Esophagus squamous epithelium (tissue), 5 donors: ENCODE measurements at places on chromosomes 16 and 17. TPM values are rescaled to one million over a fixed set of nuclear protein-coding genes. Genes with fewer than 3 reads are reported as not detected.

- peaks cover 31% of the 10 kb centered on the region for H3K27me3 ChIP-seq
- no peak for DNase-seq
- H3K27ac ChIP-seq: no peak overlapping the region
- H3K36me3 ChIP-seq: no peaks in the 10 kb centered on the region
- H3K4me1 ChIP-seq: peaks cover 17% of the 10 kb centered on the region
- no peak overlapping the region for H3K4me3 ChIP-seq
These were observed 2.9 kb upstream of the SYT17 start for GRCh38 chr16:19165101-19165500.

DNA sequence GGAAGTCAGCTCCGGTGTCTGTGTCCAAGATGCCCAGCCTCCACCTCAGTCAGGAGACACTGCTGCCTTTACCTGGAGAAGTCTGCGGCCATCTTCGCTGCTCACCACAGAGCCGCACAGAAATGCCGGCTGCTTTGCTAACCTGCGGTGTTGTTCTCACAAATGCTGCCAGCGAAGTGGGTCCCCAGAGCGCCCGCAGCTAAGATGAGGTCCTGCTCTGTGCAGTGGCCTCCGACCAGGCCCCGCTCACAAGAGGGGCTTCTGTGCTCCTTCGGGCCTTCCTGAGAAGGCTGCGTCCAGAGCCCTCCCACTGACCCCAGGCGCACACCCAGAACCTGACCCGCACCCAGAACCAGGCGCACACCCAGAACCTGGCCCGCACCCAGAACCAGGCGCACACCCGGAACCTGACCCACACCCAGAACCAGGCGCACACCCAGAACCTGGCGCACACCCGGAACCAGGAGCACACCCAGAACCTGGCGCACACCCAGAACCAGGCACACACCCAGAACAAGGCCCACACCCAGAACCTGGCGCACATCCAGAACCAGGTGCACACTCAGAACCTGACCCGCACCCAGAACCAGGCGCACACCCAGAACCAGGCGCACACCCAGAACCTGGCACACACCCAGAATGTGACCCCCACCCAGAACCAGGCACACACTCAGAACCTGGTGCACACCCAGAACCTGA is 51.5 kb upstream of the FASN start:
- H3K27ac ChIP-seq: no peak overlapping the region
- peaks cover 17% of the 10 kb centered on the region for H3K4me1 ChIP-seq
- no peaks in the 10 kb centered on the region for H3K36me3 ChIP-seq

- no peaks in the 10 kb centered on the region for H3K27me3 ChIP-seq
- DNase-seq: no peak
- H3K27ac ChIP-seq: no peak overlapping the region
- no peak overlapping the region for H3K4me3 ChIP-seq
- H3K4me1 ChIP-seq: peaks cover 5% of the 10 kb centered on the region
- no peaks in the 10 kb centered on the region for H3K36me3 ChIP-seq
These were observed 17.2 kb upstream of the SMG1 start for GRCh38 chr16:18943414-18943813.

- DNase-seq: no peak
- no peaks in the 10 kb centered on the region for H3K27me3 ChIP-seq
- no peak overlapping the region for H3K4me3 ChIP-seq
- H3K36me3 ChIP-seq: peaks cover 99% of the 10 kb centered on the region
- no peak overlapping the region for H3K27ac ChIP-seq
These were observed 106.8 kb upstream of the CHMP6 start for GRCh38 chr17:80884811-80885210.

GRCh38 chr16:14475370-14476139 is 154.5 kb downstream of the PARN start:
- no peak overlapping the region for H3K27ac ChIP-seq
- no peak for DNase-seq
- H3K27me3 ChIP-seq: no peaks in the 10 kb centered on the region
- H3K4me3 ChIP-seq: no peak overlapping the region

DNA sequence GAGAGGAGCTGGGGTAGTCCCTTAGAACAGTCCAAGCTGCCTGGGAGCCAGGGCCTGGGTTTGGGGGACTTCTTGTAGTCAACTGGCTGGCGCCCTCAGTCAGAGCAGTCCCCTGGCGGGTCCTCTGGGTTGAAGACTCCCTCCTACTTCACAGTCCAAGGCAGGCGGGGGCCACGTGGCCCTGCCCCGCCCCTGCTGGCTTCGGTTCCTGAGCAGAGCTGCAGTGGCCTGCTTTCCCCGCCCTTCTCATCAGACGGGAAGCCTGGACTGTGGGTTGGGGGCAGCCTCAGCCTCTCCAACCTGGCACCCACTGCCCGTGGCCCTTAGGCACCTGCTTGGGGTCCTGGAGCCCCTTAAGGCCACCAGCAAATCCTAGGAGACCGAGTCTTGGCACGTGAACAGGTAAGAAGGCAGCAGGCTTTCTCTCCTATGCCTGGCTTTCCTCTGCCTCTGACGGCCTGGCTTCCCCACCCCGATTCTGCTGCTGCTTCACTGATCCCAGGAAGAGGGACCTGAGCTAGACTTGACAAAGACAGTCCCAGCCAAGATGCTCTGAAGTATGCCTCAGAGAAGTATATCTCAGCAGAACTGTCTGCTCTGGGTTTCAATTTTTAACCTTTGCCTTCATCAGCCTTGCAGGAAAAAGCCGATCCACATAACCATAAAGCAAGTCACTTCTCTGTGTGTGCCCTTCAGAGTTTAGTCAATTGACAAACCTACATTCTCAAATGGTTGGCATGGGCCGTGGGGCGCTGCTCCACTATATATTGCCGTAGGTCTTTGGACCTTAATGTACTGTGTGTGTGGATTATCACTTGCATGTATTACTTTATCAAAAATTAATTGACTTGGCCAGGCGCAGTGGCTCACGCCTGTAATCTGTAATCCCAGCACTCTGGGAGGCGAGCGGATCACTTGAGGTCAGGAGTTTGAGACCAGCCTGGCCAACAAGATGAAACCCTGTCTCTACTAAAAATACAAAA is 56.3 kb downstream of the SF3B3 start:
- H3K36me3 ChIP-seq: peaks cover 6% of the 10 kb centered on the region
- peaks cover 38% of the 10 kb centered on the region for H3K4me1 ChIP-seq
- no peak for DNase-seq
- H3K27me3 ChIP-seq: no peaks in the 10 kb centered on the region
- peak overlapping the region; percentile 58 for H3K4me3 ChIP-seq

DNA sequence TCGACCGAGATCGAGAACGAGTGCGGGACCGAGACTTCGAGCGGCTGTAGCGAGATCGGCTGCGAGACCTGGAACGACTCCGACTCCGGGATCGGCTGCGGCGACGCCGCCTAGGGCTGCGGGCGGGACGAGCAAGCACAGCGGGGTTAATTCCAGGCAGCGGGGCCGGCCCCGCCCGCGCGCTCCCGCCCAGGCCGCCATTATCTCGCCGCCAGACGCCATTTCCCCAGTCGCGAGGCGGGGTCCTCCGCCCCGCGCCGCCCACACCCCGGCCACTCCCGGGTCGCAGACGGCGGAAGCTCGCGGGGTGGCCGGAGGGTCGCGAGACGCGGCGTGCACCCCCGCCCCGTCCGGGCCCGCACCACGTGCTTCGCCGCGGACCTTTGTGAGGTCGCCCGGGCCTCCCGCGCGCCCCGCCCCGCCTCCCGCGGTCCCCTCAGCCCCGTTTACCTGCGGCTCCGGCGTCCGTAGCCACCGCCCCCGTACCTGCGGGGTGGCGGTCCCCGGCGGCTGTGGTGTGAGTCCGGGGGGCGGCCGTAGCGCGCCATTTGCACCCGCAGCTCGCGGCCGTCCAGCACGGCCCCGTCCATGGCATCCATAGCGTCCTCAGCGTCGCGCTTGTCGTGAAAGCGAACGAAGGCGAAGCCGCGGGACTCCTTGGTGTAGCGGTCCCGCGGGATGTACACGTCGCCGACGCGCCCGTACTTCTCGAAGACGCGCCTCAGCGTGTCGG is 616 bp downstream of the SRSF2 start:
- H3K4me1 ChIP-seq: peaks cover 58% of the 10 kb centered on the region
- no peak for DNase-seq
- H3K36me3 ChIP-seq: peaks cover 14% of the 10 kb centered on the region
- no peaks in the 10 kb centered on the region for H3K27me3 ChIP-seq
- peak overlapping the region; percentile 92 for H3K4me3 ChIP-seq

The ZSCAN10 gene
- total RNA-seq: not detected

- H3K4me1 ChIP-seq: peaks cover 56% of the 10 kb centered on the region
- no peaks in the 10 kb centered on the region for H3K36me3 ChIP-seq
- no peak for DNase-seq
- H3K27me3 ChIP-seq: no peaks in the 10 kb centered on the region
These were observed 24.5 kb downstream of the ABCC3 start for GRCh38 chr17:50659179-50659578.

DNA sequence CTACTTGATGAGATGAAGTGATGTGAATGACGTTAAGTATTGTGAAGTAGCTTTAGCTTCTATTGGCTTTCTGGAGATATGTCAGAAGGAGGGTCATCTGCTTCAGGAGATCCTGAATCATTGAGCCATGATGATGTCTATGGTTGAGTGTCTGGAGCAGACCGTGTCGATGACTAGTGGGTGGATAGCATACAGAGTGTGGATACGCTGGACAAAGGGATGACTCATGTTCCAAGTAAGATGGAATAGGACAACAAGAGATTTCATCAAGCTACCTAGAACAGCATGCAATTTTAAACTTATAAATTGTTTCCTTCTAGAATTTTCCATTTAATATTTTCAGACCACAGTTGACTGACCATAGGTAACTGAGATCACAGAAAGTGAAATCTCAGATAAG is 116.1 kb upstream of the RBBP6 start:
- no peaks in the 10 kb centered on the region for H3K4me1 ChIP-seq
- no peaks in the 10 kb centered on the region for H3K36me3 ChIP-seq
- H3K4me3 ChIP-seq: no peak overlapping the region
- H3K27ac ChIP-seq: no peak overlapping the region

GRCh38 chr17:72567774-72568173 is 447.0 kb downstream of the SOX9 start:
- no peaks in the 10 kb centered on the region for H3K4me1 ChIP-seq
- H3K4me3 ChIP-seq: no peak overlapping the region
- no peak overlapping the region for H3K27ac ChIP-seq
- no peak for DNase-seq
- H3K36me3 ChIP-seq: no peaks in the 10 kb centered on the region
- H3K27me3 ChIP-seq: no peaks in the 10 kb centered on the region

- no peak overlapping the region for H3K4me3 ChIP-seq
- H3K27me3 ChIP-seq: no peaks in the 10 kb centered on the region
- no peaks in the 10 kb centered on the region for H3K36me3 ChIP-seq
- no peak for DNase-seq
- H3K27ac ChIP-seq: no peak overlapping the region
These were observed 118.8 kb downstream of the ITFG1 start for GRCh38 chr16:47342055-47342454.

The MT1H gene
- not detected for total RNA-seq

GRCh38 chr16:1100084-1100800 is 4.2 kb upstream of the C1QTNF8 start:
- no peaks in the 10 kb centered on the region for H3K36me3 ChIP-seq
- H3K4me3 ChIP-seq: no peak overlapping the region
- H3K4me1 ChIP-seq: no peaks in the 10 kb centered on the region
- H3K27me3 ChIP-seq: peaks cover 3% of the 10 kb centered on the region
- no peak for DNase-seq

The KRT24 gene
- 8.8 TPM for total RNA-seq

The PLCG2 gene
- 15.8 TPM for total RNA-seq
